SK-N-MC (cell line): ENCODE measurements at places on chromosomes 3 and 15.

DNA sequence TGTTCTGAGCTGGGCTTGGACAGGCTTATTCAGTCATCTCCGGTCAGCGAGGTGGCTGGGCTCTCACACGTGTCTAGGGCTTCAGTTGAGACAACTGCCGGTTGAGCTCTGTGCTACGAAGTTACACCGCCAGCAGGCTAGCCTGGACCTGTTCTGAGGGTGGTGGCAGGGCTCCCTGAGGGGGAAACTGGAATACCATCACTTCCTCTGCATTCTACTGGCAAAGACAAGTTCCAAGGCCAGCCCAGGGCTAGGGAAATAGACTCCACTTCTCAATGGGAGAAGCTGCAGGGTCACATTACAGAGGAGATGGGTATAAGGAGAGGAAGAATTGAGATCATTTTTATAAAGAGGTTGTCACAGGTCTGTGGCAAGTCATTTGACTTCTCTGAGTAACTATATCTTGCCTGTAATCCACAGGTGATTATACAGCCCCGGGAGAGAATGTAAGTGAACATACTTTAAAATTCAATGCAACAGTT lies 106.8 kb upstream of the IL12A start:
- DNase-seq = no peak

- no peak for DNase-seq
Observed at GRCh38 chr3:43417133-43417532, 130.8 kb downstream of the SNRK start.

- DNase-seq = no peak
Observed at GRCh38 chr3:8595695-8596115, 48.9 kb downstream of the SSUH2 start.

- no peak for DNase-seq
Observed at GRCh38 chr3:461006-461405, 264.4 kb downstream of the CHL1 start.

DNA sequence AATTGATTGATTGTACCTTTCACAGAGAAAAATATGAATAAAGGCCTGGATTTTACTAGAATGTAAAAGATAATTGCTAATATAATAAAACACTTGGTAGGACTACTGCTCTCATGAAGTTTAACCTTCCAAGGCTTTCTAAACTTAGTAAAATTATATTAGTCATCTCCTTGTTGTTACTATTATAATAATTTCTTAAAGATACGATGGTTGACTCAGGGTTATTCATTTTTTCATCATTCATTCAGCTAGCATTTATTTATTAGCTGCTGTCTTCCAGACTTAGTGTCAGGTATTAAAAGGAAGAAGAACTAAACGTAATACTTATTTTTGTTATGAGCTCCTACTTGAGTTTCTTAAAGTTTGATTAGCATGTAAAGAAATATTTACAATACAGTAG lies 771.6 kb upstream of the NR2F2 start:
- DNase-seq = no peak

DNA sequence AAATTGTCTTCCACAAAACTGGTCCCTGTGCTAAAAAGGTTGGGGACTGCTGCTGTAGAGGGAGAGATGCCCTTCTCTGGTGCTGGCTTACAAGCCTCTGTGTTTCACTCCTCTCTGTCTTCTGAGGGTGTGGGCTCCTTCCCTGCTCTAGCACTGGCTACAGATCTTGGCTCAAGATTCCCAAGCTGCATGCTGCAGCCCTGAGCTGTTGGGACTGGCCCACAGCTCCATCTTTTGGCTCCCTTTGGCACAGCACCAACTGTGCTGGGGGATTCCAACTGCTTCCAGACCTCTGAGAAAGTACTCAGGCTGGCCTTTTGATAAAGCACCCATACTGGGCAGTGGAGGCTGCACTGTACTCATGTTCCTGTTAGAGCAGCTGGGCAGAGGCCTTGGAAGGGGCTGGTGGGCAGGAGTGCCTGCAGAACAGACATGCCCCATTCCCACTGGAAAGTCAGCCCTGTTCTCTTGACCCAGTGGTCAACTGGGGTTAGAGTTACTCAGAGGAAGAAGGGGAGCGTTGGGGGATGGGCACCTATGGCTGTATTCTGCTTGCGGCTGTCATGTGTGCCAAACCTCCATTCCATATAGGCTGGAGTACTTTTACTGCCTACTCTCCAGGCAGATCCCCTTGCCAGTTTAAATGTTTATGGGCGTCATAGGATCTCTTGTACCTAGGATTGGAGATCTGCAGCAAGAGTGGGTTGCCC lies 55.7 kb downstream of the GALK2 start:
- DNase-seq = no peak

DNA sequence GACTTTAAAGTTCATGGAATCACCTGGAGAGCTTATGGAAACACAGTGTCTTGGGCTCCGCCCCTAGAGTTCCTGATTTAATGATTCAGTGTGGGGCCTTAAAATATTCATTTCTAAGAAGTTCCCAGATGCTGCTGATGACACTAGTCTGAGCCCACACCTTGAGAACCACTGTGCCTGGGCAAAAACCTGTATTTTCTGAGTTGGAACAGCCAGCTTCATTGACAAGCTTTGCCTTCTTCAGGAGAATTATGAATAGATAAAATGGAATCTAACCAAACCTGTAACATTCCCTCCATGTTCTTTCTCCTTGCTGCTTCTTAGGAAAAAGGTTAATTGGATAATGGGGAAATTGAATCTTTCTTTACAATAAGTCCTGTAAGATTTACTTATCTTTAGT lies 490.7 kb downstream of the DIPK2A start:
- no peak for DNase-seq

DNA sequence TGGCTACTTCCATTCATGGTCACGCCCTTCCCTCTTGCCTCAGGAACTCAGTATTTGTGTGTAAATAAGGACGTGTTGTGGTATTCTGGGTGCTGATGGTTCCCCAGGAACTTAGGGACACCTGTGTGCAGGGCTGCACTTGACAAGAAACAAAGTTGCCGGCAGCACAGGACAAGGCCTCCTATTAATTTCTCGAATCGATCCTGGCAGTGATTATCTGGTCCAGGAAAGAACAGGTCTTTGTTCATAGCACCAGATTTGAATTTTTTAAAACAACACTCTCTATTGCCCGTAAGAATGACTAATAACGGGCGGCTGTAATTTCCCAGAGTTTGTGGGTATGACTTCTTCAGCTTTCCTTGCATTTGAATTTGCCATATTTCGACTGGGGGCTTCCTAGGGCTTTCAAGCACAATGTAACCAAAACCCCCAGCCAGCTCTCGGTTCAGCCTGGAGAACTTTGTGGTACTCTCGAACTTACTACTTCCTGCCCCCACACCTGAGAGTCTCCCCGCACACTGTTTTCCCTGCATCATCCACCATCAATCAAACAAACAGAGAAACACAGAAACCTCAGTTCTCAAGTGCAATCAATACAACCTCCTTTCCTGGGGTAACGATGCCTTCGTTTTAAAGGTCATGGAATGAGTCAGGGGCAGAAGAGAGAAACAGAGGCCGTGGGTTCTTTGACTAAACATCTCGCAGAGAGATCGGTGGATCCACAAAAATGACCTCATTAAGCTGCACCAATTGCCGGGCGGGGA lies 241.7 kb upstream of the ICE2 start:
- no peak for DNase-seq

DNA sequence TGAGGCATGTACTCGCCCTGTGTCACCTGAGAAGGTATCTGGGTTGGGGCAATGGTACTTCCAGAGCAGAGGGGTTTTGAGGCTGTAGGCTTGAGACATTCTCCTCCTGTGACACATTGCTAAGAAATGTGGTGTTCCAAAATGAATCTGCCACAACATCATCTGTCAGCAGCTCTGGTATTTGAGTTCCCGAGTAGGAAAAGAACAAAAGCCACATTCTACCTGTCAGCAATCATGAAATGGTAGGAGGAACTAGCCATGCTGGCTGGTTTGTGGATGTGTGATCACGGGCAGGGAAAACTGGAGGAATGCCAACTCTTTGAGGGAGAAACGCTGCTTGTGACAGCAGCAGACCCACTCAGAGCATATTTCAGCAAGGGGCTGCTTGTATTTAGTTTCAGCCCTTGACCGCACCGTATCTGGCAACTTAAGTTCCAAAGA lies 579.4 kb upstream of the TBL1XR1 start:
- no peak for DNase-seq

GRCh38 chr3:141498598-141499223 lies 11.9 kb downstream of the RASA2 start:
- DNase-seq = no peak

DNA sequence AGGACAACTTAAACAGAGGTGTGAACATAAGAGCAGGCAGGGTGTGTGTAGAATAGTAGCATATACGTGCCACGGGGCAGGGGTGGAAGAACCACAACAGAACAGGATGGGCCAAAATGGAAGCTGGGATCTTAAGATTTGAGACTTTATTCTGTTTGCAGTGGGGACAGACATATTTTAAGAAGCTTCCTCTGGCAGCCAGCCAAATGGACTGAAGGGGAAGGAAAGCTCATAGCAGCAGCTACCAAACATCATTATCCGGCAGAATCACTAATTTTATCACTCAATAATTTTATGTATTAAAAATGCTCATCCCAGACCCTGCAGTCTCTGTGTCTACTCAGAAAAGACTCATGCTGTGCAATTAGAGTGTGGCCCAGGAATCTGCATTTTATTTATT lies 130.9 kb upstream of the CTDSPL start:
- DNase-seq = no peak

- DNase-seq = no peak
Observed at GRCh38 chr15:83205725-83206324, 1.8 kb downstream of the HDGFL3 start.

DNA sequence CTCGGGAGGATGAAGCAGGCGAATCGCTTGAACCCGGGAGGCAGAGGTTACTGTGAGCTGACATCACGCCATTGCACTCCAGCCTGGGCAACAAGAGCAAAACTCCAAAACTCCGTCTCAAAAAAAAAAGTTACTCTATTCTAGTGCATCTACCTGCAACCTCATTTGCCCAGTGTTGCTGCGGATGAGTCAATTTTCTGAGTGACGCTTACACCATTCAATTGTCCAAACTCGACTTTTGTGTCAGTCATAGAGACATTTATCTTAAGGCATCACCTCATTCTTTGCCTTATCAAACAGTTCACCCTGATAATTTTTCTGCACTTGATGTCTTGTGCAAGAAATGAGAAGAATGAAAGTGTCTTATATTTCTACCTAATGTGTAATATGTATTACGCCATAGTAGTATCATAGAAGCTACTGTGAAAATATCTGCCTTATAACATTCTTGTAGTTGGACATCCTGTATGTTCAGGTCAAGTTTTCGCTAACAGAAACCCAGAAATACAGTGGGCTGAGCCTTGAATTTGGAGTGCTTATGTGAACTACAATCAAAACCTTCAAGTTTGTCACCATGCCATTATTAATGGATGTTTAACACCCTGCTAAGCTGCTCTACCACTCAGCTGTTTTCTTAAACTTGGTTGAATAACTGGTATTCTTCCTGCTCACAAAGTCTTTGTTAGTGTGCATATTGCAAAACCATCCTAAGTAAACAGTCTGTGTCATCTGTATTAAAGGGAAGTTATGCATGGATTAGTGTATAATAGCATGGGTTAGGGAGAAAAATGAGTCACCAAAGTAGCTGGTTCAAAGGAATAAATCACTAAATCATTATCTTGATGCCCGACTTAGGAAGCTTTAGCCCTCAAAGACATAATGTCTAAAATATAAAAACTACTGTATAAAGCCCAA lies 531.0 kb upstream of the NR2F2 start:
- DNase-seq = no peak

- DNase-seq = no peak
Observed at GRCh38 chr15:69529141-69529540, 76.5 kb downstream of the RPLP1 start.

GRCh38 chr3:8560366-8561007 lies 58.9 kb downstream of the LMCD1 start:
- no peak for DNase-seq

GRCh38 chr3:98966434-98966833 lies 64.9 kb upstream of the DCBLD2 start:
- DNase-seq = no peak

- DNase-seq = no peak
Observed at GRCh38 chr3:49802719-49803464, at the start of gene INKA1. TSS of gene INKA1 (plus strand) at chr3:49803261. CDS start at chr3:49803393, 132 bp downstream.

DNA sequence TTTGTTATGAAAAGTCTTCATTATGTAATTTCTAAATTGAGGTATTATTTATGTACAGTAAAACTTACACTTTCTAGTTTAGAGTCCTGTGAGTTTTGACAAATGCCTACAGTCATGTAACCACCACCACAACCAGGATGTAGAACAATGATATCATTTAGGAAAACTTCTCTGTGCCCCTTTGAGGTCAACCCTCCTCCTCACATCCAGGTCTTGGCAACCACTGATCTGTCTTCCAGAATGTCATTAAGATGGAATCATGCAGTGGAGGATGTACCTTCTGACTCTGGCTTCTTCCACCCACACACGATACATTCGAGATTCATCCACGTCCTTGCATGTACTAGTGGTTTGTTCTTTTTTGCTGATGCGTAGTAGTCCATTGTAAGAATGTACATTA lies 23.2 kb downstream of the MINAR1 start:
- DNase-seq = no peak

DNA sequence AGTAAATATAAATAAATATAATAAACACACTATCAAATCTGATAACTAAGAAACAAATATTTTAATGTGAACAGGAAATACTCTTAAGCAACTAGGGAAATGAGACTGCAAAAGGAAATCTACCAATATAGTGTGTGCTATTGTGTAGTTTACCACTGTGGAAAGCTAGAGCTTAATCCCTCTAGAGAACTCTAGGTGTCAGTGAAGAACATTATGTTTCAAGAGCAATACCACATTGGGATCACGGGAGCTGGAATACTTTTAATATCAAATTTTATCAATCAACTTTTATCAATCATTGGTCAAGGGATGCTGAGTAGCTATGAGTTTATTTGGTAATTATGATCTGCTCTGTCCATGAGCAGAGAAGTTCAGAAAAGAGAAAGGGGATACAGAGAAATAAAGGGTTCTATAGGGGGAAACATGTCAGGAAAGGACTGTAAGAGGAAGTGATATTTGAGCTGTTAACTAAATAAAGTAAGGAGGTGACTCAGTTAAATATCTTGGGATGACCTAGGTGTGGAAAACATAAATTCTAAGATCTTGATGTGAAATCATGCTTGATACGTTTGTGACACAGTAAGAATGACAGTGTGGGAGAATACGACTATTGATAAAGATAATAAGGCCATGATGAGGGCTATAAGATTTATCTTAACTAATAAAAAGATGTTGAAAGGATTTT lies 762.2 kb upstream of the ALCAM start:
- no peak for DNase-seq

- no peak for DNase-seq
Observed at GRCh38 chr3:34178415-34178814, 380.0 kb downstream of the PDCD6IP start.

- DNase-seq = peak; percentile 18
Observed at GRCh38 chr3:108407886-108408285, 102.5 kb downstream of the MYH15 start.

DNA sequence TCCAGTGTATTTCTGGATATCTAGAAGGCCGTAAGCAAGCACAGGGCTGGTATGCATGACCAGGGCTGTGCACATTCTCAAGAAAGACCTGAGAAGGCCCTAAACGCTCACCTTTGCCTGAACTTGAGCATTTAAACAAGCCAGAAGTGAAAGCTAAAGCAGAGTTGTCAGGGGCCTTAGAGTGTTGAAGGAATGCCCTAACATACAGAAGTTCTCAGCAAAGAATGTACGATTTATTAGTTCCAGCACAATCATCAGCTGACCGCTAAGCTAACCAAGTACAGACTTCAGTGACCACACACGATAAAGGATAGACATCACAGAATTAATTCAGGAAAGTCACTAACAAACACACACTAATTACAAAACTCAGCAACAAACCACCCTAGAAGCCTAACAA lies 8.7 kb downstream of the HLTF start:
- DNase-seq = no peak
